T-helper 2 cell (primary cell): ENCODE measurements at places on chromosomes 7 and 10.

- DNase-seq = no peak
Measured at GRCh38 chr10:85645926-85646711, 720.5 kb downstream of the GRID1 start.

DNA sequence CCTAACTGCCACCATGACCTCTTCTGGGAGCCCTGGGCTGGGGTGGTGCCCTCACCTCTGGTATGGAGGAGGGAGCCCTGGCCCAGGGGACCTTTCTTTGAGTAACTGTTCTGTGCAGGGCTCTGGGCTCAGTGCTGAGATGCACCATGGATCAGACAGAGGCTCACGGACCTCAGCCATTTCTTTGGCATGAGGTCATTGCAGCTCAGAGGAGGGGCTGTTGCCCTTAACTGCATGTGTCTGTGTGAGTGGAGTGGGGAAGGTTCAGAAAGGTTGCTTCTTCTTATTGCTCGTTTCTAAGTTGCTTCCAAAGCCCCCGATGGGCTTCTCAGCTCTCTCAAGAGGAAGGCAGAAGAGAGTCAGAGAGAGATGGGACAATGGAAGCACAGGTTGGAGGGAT lies 233.9 kb downstream of the RPS24 start:
- DNase-seq = no peak

DNA sequence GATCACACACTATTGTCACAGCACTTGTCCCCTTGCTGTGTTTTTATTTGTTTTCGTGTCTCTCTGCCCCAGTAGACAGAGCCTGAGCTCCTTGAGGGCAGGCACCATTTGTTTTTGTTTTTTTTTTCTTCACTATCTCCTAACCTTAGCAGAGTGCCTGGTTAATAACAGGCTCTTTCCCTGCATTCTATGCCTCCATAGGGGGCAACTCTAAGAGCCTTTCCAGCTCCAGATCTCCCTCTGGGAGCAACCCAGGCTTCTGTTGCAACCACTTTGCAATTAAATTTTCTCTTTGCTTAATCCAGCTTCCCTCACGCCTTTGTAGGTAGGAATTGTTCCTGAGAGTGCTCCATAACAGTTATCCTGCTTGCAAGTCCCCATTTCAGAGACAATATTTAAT lies 148.4 kb downstream of the PLXDC2 start:
- no peak for DNase-seq

GRCh38 chr10:123645016-123645415 lies 21.1 kb upstream of the GPR26 start:
- DNase-seq = no peak

GRCh38 chr7:105794741-105795729 lies 81.4 kb downstream of the ATXN7L1 start:
- no peak for DNase-seq
